Pancreas (tissue), 10 donors: ENCODE measurements at places on chromosomes 1 and 21.

GRCh38 chr1:228044961-228045360 lies 37.5 kb upstream of the ARF1 start:
- DNase-seq, result no peak

DNA sequence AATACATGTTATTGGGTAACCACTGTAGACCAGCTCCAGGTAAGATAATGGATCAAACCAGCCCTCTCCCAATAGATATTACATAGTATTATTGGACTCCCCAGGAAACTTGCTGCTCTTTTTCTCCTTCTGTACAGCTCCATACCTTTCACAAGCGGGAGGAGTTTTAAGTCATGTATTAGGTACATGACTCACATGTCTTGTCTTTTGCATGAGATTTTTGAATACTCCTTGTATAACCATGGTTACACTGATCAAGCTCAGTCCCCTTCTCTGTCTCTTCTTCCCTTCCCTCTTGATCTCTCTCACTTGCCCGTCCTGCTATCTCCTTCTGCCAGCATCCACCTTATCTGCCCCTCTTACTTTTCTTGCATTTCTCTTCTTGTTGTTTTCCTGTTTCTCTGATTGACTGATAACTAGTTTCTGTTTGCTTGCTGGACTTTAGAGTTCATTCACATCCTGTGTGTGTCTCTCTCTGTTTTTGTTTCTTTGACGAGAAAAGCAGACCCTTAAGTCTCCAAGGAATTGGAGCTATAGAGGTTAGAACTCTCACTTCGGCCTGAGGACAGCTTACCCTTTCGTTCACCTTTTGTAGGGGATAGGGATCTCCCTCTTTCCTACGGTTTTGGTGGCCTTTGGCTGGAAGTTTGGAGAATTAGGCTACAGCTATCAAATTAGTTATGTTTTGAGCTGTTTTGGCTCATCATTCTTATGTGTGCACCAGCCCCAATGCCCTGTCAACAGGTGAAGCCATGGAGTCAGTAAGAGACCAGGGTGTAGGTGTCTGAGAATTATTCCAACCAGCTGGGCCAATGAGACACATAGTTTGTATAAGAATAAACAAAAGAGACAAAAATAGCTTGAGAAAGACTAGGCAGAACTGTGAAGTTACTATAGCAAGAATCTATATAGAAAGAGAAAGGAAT lies 49.0 kb upstream of the ASB17 start:
- DNase-seq, result no peak

DNA sequence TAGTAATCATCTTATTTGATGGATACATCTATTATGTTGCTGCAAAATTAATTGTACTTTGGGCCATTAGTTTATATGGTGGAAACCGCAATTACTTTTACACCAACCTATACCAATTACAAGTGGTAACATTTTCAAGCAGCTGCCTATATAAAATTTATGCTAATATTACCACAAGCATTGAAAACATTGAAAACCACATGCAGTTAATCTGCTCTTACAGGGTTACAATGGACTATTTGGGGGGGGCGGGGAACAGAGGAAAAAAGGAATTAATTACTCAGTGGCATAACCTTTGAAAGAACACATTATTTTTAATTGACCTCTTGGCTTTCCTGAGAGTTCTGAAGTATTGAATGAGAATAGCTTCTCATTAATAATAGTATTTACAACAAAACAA lies 1793.2 kb downstream of the NCAM2 start:
- DNase-seq, result no peak

- DNase-seq, result no peak
These were observed 441 bp downstream of the PPT1 start for GRCh38 chr1:40096646-40096976.

DNA sequence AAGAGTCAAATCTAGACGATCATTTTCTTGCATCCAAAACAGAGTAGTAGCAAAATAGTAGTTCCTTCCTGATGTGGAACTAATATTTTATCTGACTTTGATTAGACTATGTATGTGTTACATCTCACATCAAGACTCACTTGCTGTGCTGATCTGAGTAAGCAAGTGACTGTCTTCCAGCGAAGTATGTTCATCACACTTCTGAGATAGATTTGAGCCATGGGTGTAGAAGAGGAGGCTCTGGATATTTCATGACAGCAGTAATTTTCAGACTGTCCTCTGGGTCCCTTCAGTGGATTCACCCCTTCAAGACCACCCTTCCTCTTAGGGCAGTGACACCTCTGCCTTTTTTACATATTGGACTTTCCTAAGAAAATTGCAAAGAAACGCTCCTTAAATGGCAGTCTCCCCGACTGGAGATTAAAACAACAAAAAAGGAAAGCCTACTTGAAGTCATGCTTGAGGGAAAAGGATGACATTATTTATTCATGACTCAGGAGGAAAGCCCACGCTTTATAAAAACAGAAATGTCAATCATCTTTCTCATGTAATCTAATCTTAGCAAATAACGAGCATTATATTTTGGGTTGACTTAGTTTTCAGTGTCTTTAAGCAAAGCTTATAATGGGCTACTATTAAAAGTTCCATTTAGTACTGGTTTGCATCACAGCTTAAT lies 22.8 kb downstream of the ATP1B1 start:
- DNase-seq, result no peak

- DNase-seq, result no peak
These were observed 220.9 kb upstream of the KCNK2 start for GRCh38 chr1:214861615-214862014.

GRCh38 chr1:201900476-201900875 lies 11.8 kb downstream of the SHISA4 start:
- no peak for DNase-seq

- DNase-seq, result no peak
These were observed 71.9 kb downstream of the NAV1 start for GRCh38 chr1:201610858-201611257.

DNA sequence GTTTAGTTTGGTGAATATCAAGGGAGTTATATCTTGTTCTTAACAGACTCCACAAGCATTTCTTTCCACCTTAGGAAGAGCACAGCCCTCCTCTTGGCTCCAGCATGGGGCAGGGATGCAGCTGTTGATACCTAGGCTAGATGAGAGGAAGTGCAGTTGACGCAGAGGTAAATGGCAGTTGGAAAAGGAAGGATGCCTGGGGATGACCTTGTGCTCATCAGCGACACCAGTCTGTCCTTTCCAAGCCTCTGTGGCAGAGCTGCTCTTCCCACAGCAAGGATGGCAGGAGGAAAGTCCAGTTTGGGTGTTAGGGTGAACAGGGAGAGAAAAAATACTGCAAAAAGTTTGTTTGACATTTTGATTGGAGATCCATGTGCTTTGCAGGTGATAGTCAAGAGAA lies 6.2 kb downstream of the PROX1 start:
- no peak for DNase-seq

DNA sequence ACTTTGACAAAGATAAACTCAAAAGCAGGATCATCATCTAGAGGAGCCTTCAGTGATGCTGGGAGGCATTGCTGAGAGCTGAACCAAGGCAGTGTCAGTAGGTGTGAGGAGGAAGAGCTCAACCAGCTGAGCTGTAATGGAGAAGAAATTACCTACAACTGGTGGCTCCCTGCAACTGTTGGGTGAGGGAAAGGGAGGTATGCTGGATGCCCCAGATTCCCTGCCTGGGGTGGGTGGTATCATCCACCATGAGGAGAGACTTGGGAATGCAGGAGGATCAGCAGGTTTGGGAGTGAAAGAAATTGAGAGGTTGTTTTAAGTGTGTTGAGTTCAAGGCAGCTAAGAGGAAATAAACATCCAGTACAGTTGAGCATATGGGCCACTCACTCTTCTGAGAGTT lies 199.8 kb downstream of the DNM3 start:
- DNase-seq, result no peak

DNA sequence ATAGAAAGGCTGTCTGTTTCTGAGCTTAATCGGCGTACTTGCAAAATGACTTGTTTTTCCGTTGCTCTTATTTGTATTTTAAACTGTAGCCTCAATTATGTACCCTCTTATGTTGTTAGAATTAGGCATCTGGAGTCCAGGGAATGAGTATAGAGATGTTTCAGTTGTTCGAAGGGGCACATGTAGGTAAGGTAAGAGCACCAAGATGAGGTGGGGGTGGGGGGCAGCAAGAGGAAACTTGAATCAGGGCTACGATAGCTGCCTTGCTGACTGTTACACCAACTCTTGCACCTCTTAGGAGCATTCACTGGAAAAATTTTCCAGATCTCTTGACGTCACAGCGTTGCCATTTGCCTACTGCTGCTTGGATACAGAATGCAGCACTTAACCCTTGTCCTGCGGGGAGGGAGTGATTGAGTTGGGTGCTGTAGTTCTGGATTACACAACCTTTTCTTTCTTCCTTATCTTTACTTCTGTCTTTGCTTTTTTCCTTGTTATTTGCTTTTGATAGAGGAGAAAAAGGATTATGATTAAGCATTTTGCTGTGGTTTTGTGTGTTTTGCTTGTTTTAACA lies 3.2 kb downstream of the ATP1B1 start:
- peak; percentile 10 for DNase-seq

- DNase-seq, result no peak
These were observed 280 bp upstream of the A3GALT2 start for GRCh38 chr1:33321178-33321577.

GRCh38 chr1:235090406-235091069 lies 38.1 kb downstream of the TOMM20 start:
- DNase-seq, result peak; percentile 53

DNA sequence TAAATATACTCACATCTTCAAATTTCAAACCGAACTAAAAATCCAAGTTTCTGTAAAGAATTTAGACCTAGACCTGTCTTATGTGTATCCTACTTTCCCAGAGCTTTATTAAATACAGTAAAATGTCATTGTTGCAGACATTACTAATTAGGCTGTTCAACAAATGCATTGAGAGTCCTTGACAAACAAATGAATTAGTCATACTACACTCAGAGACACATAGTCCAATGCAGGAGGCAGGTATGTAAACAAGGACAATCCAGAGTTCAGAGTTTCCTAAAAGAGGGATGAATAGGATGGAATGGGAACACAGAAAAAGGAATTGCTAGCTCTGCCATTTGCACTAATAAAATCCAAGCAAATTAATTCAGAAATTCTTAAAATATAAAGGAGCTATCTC lies 1.6 kb upstream of the EGLN1 start:
- no peak for DNase-seq
